ENCODE measurements at places on chromosomes 16 and 17. TPM values are rescaled to one million over a fixed set of nuclear protein-coding genes. Genes with fewer than 3 reads are reported as not detected.

DNA sequence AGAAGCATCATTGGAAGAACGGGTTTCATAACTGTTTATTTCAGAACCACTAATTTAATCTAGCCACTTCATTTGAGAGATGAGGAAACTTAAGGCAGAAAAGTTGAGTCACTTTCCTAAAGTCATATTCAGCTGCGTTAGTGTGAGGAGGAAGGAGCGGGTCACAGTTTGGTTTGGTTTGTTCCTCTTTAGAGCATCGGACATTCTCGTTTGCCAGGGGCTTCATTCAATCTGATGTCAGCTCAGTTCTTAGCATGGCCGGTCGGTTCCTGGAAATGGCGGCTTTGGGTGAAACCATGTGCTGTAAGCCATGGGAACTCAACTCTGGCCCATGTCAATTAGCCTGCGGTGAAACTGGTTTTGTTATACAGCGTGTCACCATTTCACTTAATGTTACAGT is 186.5 kb downstream of the LGALS9B start:
- H3K27ac ChIP-seq = no peak overlapping the region
- H3K36me3 ChIP-seq = no peaks in the 10 kb centered on the region
- no peak overlapping the region for H3K4me3 ChIP-seq

DNA sequence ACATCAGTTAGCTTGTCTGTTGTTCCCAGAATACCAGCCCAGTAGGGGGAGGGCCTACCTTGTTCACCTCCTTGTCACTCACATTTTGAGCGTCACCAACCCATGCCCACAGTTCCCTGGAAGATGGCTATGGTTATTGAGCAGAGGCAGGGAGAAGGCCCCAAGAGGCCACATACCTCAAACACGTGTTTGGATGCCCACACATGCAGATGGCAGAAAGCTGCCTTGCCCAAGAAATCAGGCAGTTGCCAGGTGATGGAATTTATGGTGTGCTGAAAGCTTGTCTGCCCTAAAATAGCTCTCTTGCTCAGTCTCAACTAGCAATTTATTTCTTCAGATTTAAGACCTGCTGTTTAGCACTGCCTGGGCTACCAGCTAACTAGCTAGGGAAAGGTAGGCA is 16.5 kb upstream of the CMTM4 start:
- H3K36me3 ChIP-seq = no peaks in the 10 kb centered on the region
- no peak overlapping the region for H3K4me3 ChIP-seq
- H3K27ac ChIP-seq = no peak overlapping the region
- no peaks in the 10 kb centered on the region for H3K27me3 ChIP-seq

- H3K27me3 ChIP-seq = no peaks in the 10 kb centered on the region
- H3K4me3 ChIP-seq = no peak overlapping the region
- no peaks in the 10 kb centered on the region for H3K4me1 ChIP-seq
- no peak overlapping the region for H3K27ac ChIP-seq
- no peaks in the 10 kb centered on the region for H3K36me3 ChIP-seq
Observed at GRCh38 chr17:64099543-64099942, 30.4 kb downstream of the ERN1 start.

LRRC46 gene
- 0.33 TPM for total RNA-seq

DNA sequence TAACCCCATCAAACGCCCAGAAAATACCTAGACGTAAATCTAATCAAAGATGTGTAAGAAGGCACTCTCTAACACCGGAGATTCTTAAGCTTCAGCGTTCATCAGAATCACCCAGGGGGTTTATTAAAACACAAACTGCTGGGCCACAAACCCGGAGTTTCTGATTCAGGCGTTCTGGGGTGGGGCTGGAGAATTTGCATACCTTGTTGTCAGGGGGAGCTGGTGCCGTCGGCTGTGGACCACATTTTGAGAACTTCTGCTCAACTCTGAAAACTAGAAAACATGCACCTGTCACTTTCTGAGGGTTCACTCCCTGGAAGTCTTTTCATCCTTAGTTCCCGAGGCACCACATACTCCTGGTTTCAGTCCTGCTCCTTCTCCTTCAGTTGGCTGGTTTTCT is 48.6 kb upstream of the WSCD1 start:
- H3K36me3 ChIP-seq = no peaks in the 10 kb centered on the region
- no peak for DNase-seq
- no peak overlapping the region for H3K27ac ChIP-seq
- no peak overlapping the region for H3K4me3 ChIP-seq
- H3K27me3 ChIP-seq = no peaks in the 10 kb centered on the region

- H3K27ac ChIP-seq = peak overlapping the region; percentile 36
- H3K27me3 ChIP-seq = no peaks in the 10 kb centered on the region
- no peak overlapping the region for H3K4me3 ChIP-seq
Observed at GRCh38 chr17:82614095-82614631, 34.1 kb downstream of the WDR45B start.

DNA sequence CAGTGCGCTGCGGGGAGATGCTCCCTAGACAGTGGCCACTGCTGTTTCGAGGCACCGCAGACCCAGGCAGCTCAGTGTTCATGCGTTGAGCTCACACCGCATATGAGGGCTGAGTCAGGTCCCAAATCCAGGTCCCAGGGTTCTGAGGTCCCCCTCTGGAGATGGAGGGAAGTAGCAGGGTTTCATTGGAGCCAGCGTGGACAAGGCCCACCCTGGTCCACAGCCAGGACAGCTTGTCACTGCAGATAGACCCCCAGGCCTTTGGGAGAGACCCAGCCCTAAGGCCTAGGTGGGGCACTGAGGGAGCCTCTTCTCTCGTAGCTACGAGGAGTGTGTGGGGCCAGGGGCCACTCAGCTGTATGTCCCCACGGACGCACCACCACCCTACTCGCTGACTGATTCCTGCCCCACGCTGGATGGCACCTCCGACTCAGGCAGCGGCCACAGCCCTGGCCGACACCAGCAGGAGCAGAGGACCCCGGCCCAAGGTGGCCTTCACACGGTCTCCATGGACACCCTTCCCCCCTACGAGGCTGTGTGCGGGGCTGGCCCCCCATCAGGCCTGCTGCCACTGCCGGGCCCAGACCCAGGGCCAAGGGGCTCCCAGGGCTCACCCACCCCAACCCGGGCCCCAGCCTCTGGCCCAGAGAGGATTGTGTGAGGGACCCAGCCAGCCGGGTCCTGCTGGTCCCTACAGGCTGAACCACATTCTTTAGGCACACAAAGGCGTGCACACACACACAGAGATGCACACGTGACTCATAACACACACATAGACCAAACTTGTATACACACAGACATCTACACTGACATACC is 53.4 kb downstream of the BEAN1 start:
- H3K27ac ChIP-seq = no peak overlapping the region
- no peak overlapping the region for H3K4me3 ChIP-seq
- no peaks in the 10 kb centered on the region for H3K36me3 ChIP-seq

GP1BA gene
- total RNA-seq = not detected

CCDC154 gene
- total RNA-seq = 0.98 TPM

DNA sequence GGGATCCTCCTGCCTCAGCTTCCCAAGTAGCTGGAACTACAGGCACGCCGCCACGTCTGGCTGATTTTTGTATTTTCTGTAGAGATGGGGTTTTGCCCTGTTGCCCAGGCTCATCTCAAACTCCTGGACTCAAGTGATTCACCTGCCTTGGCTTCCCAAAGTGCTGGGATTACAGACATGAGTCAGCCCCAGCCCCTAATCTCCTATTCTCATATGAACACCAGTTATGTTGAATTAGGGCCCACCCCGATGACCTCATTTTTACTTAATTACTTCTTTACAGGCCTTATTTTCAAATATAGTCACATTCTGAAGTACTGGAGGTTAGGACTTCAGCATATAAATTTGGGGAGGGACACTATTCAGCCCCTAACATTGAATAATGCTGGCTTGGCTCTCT is 49.2 kb downstream of the ZNRF1 start:
- no peaks in the 10 kb centered on the region for H3K27me3 ChIP-seq
- no peak overlapping the region for H3K4me3 ChIP-seq
- peaks cover 10% of the 10 kb centered on the region for H3K4me1 ChIP-seq
- H3K27ac ChIP-seq = peak overlapping the region; percentile 42

OR4D2 gene
- total RNA-seq = not detected

DNA sequence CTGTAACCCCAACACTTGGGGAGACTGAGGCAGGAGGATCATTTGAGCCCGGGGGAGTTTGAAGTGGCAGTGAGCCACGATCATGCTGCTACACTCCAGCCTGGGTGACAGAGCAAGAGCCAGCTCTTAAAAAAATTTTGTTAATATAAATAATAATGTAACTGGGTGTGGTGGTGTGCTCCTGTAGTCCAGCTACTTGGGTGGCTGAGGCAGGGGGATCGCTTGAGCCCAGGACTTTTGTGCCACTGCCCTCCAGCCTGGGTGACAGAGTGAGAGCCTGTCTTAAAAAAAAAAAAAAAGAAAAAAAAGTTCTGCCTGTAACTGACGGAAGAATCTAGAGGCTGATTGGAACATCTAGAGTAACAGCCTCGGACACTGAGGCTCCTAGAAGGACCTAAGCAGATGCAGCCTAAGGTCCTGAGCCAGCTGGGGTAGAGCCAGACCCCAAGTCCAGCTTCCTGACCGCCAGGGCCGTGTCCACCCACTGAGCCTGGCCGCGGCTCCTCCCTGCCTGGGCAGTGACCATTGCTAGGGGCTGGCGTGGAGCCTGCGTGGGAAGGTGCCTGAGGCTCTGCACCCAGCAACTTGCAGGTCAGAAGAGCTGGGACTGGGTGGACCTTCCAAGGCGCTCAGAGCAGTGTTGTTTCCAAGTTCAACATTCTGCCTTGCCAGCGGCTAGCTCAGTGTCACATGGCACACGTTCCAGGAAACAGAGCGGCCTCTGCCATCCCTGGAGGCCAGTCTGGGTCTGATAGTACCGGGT is 209.4 kb upstream of the CIBAR2 start:
- H3K4me3 ChIP-seq = no peak overlapping the region
- DNase-seq = peak; percentile 87
- no peaks in the 10 kb centered on the region for H3K27me3 ChIP-seq

DNA sequence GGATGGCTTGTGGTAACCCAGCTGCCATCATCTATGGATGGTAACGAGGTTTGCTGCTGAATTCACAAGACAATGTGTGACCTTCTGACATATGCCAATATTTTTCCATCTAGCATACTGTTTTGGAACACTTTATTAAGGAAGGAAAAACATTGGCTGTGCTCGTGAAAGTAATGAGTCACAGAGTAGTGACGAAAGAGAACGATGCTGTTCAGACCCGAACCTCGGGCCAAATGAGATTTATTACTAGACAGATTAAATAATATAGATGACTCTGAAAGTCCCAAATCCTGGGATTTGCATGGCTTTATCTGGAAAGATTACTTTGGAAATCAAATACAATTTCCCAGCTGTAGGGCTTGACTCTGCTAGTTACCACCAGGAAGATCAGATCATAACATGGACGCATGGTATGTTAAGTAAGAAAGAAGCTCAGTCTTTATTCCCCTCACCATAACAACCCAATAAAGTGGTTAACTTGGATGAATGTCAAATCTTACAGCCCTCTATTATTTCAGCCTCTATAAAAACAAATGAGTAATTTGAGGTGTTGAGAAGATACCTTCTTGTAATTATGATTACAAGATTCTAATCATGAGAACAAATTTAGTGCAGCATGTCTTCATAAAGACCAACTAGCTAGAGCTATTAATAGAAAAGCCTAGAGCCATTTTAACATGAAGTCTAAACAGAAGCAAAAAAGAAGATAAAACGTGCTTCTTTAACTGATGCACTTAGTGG is 32.6 kb downstream of the ERN1 start:
- H3K36me3 ChIP-seq = no peaks in the 10 kb centered on the region
- no peak for DNase-seq
- no peaks in the 10 kb centered on the region for H3K4me1 ChIP-seq
- no peaks in the 10 kb centered on the region for H3K27me3 ChIP-seq

DNA sequence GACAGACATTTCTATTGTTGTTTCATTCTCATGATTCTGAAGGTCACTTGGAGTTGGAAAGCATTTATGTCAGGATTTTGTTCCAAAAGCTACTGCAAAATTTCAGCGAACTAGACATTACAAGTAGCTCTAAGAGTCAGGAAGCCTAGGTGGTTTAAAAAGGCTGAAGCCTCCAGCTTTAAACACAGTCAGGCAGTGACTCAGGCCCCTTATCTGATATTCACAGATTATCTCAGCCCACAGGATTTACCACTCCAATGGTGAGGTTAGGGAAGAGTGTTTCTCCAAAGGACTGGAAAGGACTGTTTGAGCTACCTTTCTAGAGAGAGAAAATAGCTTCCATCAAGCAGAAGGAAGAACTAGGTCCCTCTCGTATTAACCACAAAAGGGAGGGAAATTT is 624.4 kb upstream of the C16orf82 start:
- no peak overlapping the region for H3K4me3 ChIP-seq
- no peaks in the 10 kb centered on the region for H3K36me3 ChIP-seq
- H3K27me3 ChIP-seq = no peaks in the 10 kb centered on the region
- DNase-seq = no peak
- no peak overlapping the region for H3K27ac ChIP-seq
- no peaks in the 10 kb centered on the region for H3K4me1 ChIP-seq

DNA sequence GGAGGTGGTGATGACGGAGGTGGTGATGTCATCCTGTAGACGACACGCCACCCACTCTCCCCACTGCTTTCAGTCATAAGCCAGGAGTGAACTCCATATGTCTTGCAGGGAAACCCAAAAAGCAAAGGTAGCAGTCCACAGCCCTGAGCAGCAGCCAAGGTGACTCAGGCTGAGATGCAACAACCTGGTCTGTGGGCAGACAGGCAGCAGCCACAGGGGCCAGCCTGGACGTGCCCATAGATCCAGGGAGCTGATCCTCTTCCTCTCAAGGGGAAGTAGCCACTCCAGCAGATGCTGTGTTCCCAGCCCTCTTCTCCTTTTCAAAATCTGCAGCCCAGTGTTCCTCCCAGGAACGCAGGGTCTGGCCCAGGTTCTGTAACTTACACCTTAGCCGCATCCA is 17.3 kb upstream of the CIITA start:
- no peaks in the 10 kb centered on the region for H3K27me3 ChIP-seq
- H3K36me3 ChIP-seq = no peaks in the 10 kb centered on the region
- H3K27ac ChIP-seq = no peak overlapping the region
- no peak overlapping the region for H3K4me3 ChIP-seq
- DNase-seq = no peak

CFAP97D1 gene
- total RNA-seq = 0.16 TPM

DNA sequence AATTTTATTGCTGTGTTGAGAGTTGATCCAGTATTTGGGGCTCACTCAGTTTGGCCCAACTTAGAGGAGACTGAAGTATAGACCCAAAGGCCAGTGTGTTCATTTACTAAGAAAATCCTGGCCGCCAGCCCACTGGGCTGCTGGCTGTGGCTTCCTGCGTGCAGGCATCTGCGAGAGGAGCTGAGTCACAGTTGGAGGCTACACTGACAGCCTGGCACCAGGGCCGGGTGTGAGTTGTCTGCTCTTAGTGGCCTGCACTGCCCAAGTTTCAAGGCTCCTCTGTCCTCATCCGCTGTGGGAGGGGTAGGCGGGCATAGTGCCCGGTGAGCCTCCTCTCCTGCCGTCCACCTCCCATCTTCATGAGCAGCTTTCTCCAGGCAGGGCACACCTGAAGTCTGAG is 54.2 kb downstream of the PLD6 start:
- peak; percentile 79 for DNase-seq
- H3K4me1 ChIP-seq = no peaks in the 10 kb centered on the region
- peak overlapping the region; percentile 30 for H3K27ac ChIP-seq
- H3K36me3 ChIP-seq = no peaks in the 10 kb centered on the region

Measured in breast epithelium (tissue), 4 donors.